ENCODE measurements at places on chromosomes 13 and 19.
A peak's percentile ranks its signal among the peaks of the same experiment; 100 is the strongest.

- DNase-seq = no peak
Measured at GRCh38 chr19:19146865-19147264, 8.6 kb upstream of the TMEM161A start.

DNA sequence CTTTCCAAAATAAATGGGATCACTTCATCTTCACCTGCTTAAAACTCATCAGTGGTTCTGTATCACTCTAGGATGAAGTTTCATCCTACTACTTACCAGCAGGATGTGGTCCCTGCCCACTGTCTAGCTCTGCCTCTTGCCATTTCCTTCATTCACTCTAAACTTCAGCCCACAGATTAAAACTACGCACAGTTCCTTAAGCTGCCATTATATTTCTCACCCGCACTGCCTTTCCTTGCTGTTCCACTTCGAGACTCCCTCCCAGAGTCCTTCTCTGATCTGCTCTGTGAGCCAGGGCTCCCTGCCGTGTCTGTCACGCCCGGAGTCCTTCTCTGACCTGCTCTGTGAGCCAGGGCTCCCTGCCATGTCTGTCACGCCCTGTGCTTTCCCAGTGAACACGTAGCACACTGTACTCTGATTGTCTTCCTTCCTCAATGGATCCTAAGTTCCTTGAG lies 52.0 kb upstream of the NPAS1 start:
- DNase-seq = no peak

GRCh38 chr13:32024750-32025149 lies 6.8 kb upstream of the FRY start:
- no peak for DNase-seq

DNA sequence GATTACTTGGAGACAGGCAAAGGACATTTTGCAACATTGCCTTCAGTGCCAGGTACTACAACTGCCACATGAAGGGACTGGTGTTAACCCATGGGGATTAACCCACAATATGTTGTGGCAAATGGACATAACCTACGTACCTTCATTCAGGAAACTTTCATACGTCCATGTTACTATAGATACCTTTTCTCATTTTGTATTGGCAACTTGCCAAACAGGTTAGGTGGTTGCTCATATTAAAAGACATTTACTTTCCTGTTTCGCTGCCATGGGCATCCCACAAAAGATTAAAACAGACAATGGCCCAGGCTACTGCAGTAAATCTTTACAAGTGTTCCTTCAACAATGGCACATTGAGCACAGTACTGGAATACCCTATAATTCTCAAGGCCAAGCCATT lies 925.3 kb downstream of the SLITRK6 start:
- DNase-seq = no peak

DNA sequence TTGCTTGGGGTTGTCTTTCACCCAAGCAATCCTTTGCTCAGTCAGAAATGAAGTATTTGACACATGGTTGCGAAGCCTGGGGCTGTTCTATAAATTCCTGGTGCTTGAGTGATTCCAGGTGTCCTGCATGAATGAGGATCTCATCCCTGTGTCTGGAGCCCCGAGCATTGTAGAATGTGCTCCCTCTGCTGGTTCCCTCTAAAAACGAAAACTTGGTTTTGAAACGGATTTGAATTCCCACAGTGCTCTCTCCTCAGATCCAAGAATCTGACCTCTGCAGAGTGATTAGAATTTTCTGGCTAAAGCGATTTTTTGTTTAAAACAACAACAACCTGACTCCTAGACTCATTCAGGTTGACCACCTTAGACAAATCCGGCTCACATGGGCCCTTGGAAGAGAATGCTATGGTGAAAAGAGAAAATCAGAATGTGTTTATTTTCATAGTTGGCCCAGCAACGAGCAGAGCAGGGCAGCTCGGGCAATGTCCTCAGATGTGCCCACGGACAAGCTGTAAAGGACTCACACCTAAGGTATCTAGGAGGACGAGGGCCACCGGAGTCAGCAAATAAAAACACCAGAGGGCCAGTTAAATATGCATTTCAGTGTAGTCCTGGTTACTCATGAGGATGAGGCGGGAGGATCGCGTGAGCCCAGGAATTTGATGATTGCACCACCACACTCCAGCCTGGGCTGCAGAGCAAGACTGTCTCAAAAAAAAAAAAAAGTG lies 8.7 kb upstream of the ATP12A start:
- peak; percentile 49 for DNase-seq

DNA sequence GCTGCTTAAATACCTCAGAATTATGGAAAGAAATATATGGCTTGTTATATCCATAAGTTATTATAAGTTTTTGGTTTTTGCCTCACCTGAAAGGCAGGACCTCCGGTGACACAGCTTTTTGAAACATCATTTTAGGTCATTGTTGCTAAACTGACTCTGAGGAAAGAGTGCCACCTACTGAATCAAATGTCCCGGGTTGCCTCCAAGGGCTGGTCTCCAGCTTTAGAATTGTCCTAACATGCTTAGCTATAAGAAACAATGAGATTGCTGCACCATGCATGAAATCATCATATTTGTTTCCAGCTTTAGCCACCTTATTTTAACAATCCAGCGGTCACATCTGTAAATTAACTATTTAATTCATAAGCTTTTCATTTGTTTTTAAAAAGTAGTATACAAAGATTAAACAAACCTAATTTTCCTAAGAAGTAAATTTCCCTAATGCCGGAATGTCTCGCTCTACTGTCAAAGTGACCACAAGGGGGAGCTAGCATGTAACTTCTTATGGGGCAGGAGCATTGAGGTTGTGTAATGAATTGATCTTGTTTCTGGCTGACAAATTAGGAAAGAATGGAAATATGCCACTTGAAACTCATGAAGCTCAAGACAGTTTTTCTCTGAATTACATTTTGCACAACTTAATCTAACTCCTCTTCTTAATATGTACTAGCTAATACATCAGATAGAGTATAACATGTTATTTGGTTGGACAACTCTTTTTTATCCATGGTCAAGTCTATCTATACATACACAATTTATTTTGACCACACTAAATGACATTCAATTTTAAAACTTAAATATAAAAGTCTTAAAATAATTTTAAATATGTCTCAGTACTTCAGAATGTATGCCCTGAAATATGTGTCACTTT lies 6.7 kb upstream of the PCDH17 start:
- DNase-seq = no peak

DNA sequence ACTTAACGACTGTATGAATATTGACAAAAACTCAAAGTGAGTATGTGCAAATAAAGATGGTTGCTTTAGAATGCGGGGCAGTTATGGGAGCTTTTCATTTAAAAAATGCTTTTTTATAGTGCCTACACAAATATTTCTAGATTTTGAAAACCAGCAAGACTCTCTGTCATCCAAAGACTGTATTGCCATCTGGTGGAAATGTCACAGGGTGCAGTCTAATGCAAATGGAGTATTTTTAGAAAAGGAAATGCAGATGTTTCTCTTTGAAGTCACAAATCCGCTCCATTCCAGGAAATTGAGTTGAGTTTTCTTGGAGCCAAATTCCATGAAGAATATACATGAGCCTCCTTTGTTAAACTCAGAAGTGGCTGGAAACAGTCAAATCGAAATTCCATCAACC lies 2.3 kb upstream of the C1QTNF9B start:
- DNase-seq = no peak

- no peak for DNase-seq
Measured at GRCh38 chr13:99500839-99501183, 461 bp upstream of the TM9SF2 start.

DNA sequence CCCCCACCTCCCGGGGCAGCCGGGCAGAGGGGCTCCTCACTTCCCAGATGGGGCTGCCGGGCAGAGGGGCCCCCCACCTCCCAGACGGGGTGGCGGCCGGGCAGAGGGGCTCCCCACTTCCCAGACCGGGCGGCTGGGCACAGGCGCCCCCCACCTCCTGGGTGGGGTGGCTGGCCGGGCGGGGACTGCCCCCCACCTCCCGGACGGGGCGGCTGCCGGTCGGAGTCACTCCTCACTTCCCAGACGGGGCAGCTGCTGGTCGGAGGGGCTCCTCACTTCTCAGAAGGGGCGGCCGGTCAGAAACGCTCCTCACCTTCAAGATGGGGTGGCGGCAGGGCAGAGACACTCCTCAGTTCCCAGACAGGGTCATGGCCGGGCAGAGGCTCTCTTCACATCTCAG lies 43.9 kb downstream of the ZNF730 start:
- DNase-seq = no peak

- DNase-seq = no peak
Measured at GRCh38 chr13:67130444-67130843, 99.7 kb downstream of the PCDH9 start.

DNA sequence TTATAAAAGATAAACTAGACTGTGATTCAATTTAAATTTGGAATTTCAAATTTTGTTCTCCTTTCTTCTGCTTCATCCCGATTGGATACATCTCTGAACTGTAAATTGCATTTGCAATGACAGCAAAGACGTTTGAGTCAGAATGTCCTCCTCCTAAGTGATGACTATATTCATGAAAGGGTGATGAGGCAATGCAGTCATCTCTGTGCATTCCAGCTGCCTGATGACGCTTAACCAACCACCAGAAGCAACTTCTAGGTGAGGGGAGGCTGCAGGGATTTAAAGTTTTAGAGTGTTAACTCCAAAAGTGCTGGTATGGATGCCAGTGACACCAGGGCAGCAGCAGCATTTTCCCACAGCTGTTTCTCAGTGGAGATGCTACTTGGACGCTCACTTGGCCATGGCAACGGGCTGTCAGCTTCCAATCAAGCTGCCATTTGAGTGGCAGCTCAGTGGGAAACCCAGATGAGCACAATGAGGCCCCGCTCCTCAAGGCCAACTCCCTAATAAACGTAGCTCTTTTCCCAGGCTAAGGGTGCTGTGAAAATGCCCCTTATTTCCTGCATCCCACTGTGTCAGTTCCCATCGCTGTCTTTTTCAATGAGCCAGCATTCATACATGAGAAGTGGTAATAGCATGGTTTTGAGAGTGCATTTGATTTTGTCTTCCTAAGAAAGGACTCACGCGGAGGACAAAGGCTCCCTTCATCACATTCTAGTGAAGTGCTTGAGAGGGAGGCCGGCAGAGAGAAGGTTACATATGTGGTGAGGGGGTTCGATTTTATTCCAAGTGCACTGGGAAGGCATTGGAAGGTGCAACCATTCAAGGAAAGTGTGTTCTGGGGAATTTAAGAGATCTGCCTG lies 45.2 kb upstream of the AMER2 start:
- DNase-seq = no peak

DNA sequence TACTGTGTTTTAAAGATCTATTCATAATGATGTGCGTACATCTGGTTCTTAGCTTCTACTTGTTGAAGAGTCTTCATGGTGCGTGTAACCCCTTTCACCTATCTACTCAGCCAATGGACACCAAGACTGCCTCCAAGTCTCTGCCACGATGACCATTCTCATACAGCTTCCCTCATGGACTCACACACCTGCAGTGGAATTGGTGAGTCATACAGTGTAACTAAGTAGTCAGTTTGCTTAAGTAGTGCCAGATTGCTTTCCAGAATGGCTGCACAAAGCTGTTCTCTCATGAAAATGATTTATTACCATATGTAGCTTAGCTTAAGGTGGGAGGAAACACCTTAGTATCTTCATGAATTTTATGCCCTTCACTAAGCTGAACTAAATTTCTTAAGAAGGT lies 112.3 kb downstream of the AKAP11 start:
- no peak for DNase-seq

- no peak for DNase-seq
Measured at GRCh38 chr19:42466521-42467182, 23.9 kb upstream of the CXCL17 start.

- no peak for DNase-seq
Measured at GRCh38 chr13:44810061-44810840, 179.0 kb downstream of the NUFIP1 start.

DNA sequence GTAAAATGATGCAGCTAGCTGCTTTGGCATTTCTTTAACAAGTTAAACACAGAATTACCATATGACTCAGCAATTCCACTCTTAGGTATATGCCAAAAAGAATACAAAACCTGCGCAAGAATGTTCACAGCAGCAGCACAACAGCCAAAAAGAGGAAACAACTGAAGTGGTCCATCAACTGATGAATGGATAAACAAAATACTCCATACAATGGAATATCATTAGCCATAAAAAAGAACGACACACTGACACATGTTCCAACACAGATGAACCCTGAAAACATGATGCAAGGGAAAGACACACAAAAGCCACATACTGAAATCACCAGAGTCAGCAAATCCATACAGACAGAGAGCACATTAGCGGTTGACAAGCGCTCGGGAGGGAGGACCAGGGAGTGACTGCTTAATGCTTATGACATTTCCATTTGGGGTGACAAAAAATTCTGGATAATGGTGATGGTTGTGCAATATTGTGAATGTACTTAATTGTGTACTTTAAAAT lies 3.0 kb downstream of the PCID2 start:
- DNase-seq = no peak

- DNase-seq = no peak
Measured at GRCh38 chr19:50823389-50824042, at the start of gene KLK1. KLK1 (minus strand) TSS chr19:50823787; CDS start chr19:50823748, 39 bp downstream.

DNA sequence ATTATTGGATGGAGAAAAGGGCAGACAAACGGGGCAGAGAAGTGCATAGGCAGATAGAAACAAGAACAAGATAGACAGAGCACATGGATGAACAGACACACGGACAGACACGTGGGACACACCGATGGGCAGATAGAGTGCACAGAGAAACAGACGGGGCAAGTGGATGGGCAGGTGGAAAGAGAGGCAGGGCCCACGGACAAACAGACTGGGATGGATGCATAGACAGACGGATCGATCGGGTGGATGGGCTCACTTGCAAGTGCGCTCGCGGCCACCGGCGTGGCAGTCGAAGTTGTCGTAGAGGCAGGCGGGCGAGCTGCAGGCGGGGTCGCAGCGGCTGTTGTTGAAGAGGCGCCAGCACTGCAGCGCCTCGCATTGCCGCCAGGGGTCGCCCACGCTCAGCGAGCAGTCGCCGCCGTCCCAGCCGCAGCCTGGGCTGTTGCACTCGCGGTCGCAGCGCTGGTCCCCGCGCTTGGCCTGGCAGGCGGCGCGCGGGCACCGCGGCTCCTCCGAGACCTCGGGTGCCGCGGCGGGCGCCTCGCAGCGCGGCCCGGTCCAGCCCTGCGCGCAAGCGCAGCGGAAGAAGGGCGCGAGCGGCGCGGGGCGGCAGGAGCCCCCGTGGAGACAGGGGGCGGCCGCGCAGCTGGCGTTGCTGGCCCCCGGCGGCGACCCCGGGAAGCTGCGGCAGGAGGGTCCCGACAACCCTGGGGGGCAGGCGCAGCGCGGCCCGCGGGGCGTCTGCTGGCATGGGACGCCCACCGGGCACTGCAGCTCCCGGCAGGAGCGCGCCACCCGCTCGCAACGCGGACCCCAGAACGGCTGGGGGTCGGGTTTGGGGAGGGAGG lies 23.3 kb downstream of the NOTCH3 start:
- DNase-seq = peak; percentile 14

DNA sequence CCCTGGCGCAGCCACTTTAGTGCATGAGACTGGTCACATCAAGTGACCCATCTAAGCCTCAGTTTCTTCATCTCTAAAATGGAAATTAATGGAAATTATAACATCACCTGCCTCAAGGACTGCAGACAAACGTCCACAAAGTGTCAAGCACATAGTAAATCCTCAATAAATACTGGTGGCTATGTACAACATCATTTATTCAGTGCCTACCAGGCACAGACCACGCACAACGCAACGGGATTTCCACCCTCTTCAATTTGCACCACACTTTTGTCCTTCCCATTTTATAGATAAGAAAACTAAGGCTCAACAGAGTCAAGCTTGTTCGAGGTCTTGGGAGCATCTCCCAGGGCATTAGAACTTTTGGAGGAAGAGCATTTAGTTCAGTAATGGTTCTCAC lies 1.4 kb downstream of the ELAVL1 start:
- no peak for DNase-seq

- DNase-seq = no peak
Measured at GRCh38 chr19:14000691-14001375, 5.3 kb downstream of the RFX1 start.
